ENCODE measurements at places on chromosomes 13 and 19.
A peak's percentile ranks its signal among the peaks of the same experiment; 100 is the strongest.

DNA sequence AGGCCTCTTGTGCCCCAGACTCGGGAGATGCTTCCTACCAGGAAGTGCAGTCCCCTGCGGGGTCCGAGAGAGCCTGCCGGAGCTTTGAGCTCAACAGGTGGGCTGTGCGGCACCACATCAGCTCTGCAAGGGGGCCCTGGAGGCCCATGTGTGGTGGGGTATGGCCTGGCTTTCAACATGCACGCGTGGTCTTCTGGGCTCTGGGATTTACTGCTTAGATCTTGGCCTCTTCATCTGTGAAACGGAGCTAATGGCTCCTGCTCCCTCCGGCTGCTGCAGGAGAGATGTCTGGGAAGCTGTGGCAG lies 18.0 kb downstream of the NDUFB7 start:
- DNase-seq, result no peak

GRCh38 chr19:54233941-54234340 lies 8.6 kb downstream of the LILRA6 start:
- no peak for DNase-seq

DNA sequence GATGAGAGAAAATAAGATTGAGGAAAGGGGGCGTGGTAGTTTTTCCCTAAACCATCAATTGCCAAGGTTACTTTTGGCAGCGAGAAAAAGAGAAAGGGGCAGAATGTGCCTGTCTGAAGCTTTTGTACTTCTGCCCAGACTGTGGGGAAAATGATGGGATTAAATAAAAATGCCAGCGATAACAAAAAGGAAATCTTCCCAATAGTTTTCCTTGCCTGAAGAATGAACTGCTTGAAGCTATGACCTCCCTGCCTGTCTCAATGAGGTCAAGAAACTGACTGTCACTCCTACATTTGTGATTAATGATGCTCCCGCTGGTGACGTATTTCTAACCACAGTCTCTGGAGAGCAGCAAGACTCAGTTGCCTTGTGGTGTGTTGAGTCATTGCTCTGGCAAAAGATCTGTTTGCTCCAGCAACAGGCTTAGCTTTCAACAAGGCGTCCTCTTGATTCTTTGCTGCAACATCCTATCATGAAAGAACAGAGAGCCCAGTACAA lies 1051.5 kb downstream of the DIAPH3 start:
- no peak for DNase-seq

- peak; percentile 64 for DNase-seq
These were observed 365 bp downstream of the PPP6R1 start for GRCh38 chr19:55258476-55258827.

GRCh38 chr19:47663911-47664771 lies 49.1 kb upstream of the EHD2 start:
- DNase-seq, result no peak

Data from T-cell (primary cell).